ENCODE measurements at places on chromosomes 12 and 14.

DNA sequence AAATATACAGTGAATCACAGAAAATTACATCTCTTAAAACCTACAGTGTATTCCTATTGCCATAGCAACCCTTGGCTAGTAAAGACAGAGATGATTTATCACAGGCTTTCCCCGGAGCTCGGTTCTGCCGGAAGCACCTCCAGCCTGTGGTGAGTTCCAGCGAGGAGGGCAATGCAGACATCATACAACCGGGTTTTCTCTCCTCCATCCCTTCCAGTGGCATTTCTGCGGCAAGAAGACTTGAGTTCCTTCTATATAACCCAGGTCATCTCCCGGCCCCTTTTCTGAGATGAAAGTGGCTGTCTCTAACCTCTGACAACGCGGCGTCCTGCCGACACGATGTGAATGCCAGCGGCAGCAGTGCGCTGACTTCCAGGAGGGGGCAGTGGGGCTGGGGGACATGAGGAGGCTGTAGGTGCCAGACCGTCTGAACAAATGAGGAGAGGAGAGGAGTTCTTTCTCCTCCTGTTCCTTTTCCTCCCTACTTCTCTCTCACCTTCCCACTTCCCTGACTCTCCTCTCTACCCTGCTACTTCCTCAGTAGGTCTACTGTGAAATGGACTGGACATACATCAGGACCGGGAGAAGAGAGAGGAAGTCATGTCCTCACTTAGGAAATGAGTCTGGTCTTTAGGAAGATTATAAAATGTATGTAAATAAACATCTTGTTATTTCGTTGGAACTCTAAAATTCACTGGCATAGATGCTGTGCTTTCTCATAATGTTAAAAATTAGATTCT lies 68.6 kb upstream of the MAX start:
- peak; percentile 53 for DNase-seq

GRCh38 chr14:21066882-21067502 lies 3.1 kb upstream of the ARHGEF40 start:
- DNase-seq, result no peak

GRCh38 chr12:100789146-100789545 lies 5.4 kb upstream of the ANO4 start:
- no peak for DNase-seq

- DNase-seq, result no peak
Observed at GRCh38 chr14:94936401-94936892, 166.5 kb upstream of the GSC start.

DNA sequence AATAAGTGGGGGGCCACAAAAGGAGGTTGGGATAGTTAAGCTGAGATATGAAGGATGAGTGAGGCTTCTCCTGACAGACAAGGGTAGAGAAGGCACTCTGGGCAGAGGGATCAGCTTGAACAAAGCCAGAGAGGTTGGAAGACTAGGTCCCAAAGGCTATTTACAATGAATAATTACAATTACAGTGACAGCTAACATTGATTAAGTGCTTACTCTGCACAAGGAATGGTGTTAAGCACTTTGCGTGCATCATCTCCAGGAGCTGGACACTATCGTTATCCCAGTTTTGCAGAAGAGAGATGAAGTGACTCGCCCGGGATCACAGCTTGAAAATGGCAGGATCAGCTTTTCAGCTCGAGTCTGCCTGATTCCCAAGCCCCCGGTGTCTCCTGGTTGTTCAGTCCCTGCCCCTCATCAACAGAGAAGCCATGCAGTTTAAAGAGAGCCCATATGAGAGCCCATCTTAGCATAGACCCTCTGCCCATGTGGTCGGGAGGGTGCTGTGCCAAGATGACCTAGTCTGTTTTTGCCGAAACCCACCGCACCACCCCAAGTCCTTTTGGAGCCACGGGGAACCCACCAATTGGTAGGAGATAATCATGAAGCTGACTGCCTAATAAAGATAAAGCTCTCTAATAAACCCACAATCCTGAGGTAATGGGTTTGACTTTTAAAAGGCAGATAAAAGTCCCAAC lies 89.9 kb upstream of the HSPB8 start:
- no peak for DNase-seq

GRCh38 chr12:54368025-54368708 lies 3.9 kb upstream of the GPR84 start:
- DNase-seq, result no peak

- no peak for DNase-seq
Observed at GRCh38 chr12:111211910-111212757, 156.8 kb downstream of the PHETA1 start.

DNA sequence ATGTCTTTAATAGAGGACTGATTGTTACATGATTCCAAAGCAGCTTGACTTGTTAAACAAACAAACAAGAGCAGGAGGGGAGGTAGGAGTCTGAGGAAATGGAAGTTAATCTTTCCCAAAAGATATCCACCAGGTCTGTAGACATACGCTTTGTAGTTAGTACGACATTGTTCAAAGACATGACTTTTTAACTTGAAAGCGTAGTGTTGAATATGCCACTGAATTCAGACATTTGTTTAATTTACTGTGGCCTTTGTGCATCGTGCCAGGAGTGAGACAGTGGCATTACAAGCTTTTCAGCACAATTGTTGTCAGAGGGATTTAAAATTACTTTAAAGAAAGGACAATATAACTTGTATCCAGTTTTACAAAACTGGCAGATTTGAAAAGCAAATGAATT lies 53.0 kb downstream of the SAV1 start:
- DNase-seq, result no peak

All from stimulated activated CD4-positive, alpha-beta T cell treated with anti-CD3 and anti-CD28 coated beads, Interleukin-4, amount 100 ng/mL, for 24 hours (primary cell).